ENCODE measurements at places on chromosomes 7 and 10. TPM values are rescaled to one million over a fixed set of nuclear protein-coding genes. Genes with fewer than 3 reads are reported as not detected.

GRCh38 chr10:100966887-100967286, 2.4 kb upstream of the SEMA4G start:
- no peak for ATAC-seq

GRCh38 chr10:27621461-27621860, 117.4 kb downstream of the RAB18 start:
- ATAC-seq: no peak

DNA sequence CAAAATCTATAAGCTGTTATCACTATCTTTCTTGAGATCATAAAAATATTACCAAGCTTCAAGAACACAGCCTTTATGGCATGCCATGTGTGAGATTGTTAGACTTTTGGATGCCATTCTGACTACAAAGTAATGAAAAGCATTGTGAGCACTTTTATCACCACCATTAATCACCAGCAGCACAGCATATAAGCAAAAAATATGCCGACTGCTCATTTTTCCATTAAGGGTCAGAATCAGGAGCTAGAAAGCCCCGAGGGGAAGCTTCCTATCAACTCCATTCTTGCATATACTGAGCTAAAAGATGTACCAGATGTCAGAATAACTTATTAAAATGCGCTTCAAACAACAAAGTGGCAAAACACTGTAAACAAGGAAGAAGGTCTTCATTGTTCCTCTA, 114.3 kb downstream of the LMBR1 start:
- ATAC-seq: no peak

GRCh38 chr10:132319853-132320653, 11.9 kb upstream of the LRRC27 start:
- no peak for ATAC-seq

DNA sequence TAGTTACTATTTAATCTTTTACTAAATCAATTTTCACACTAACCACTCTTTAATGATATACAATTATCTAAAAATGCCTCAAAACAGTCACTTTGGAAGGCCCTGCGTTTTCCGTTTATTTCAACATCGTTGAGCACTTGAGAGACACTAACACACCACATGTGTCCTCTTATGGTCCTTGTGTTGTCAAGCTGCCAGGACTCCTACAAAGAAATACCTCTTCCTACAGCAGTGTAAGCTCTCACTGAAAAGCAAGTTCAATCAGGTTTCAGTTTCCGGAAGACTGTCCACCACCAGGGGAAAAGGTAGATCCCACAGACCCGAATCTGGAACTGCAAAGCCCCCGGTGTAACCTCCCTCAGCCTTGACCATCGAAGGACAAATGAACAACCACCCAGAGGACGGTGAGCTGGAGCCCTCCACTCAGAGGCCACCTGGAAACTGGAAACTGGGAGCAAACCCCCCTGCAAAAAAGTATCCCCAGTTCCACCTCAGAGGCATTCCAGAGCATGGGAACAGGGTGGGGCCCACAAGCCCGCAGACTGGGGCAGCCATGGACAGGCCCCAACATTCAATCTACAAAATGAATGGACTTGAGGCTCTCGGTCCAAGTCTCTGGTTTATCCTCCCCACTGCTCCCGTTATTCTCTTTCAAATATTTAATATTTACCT, 37.6 kb downstream of the KCNH2 start:
- ATAC-seq: no peak

GRCh38 chr7:70400829-70401380, 731.0 kb upstream of the GALNT17 start:
- ATAC-seq: no peak

- ATAC-seq: no peak
Observed at GRCh38 chr7:102292813-102293798, 6.4 kb downstream of the SH2B2 start.

DNA sequence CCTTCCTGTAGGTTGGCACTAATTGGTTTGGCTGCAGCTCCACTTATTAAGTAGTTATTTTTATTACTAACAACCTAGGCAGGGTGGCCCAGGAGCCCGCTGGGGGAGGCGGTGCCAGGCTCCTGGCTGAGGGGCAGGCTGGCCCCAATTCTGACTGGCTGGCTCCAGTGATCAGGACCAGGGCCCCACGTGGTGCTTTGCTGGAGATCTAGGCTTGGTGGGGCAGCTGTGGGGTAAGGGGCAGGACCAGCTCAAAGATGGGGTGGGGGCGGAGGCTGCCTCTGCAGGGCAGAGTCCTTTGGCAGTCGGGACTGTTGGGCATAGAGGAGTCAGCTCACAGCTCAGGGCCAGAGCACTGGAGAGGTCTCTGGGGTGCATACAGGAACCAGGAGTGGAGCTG, 2.4 kb downstream of the ASL start:
- ATAC-seq: no peak

DNA sequence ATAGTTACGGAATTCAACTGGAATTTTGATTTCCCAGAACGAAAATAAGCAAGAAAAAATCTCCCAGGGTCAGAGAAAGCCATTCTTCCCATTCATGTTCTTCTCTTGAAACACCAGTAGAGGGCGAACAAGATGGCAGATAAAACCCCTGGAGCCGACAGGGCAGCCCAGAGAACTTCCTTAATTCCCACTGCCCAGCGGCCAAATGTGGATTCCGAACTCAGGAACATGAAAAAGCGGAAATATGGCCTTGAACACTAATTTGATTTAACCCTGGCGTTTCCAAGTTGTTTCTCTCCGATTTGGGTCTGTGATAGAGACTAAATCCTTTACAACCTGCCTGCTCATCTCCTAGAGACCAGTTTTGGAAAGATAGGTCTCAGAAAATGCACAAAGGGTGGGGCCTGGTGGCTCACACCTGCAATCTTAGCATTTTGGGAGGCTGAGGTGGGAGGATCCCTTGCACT, 100.7 kb upstream of the WAC start:
- ATAC-seq: peak; percentile 69

DNA sequence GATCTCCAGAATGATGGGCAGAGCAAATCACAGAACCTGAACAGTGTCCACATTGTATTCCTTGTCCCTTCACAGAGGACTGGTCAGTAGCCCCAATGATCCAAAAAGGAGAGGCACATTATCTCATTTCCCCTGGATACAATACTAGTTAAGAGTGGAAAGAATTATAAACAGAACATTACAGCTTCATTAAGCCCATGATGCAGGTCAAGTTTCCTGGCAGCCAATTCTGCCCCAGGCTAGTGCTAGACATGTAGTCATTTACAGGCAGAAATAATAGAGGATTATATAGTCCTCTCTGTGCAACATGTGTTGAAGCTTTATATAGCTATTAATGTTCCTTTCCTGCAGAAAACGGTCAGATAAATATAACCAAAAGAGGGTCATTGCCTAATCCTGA, 124.3 kb upstream of the WNT16 start:
- ATAC-seq: no peak

DNA sequence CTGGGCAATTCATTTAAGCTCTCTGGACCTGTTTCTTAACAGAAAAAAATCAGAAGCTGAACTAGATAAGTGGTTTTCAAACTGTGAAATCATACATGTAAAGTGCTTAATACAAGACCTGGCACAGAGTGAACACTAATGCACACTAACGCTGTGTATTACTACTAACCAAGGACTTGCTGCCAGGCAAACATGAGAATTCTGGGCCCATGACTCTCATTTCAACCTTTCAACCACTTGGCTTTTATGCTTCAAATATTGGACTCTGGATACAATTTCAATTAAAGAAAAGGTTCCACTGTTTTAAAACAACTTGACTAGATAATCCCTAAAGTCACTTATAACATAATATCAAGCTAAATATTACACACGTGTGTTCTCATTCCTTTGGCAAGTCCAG, 73.4 kb downstream of the SRPK2 start:
- no peak for ATAC-seq

- no peak for ATAC-seq
Observed at GRCh38 chr7:75817116-75817515, 3.5 kb upstream of the CCL24 start.

NKX1-2 gene
- total RNA-seq: not detected

C1QL3 gene
- total RNA-seq: not detected

PTPN12 gene
- total RNA-seq: 112 TPM

Data from gastroesophageal sphincter (tissue), 4 donors.